ENCODE measurements at places on chromosomes 5 and 9.

GRCh38 chr9:2420543-2420942 lies 201.0 kb upstream of the VLDLR start:
- DNase-seq, result no peak

DNA sequence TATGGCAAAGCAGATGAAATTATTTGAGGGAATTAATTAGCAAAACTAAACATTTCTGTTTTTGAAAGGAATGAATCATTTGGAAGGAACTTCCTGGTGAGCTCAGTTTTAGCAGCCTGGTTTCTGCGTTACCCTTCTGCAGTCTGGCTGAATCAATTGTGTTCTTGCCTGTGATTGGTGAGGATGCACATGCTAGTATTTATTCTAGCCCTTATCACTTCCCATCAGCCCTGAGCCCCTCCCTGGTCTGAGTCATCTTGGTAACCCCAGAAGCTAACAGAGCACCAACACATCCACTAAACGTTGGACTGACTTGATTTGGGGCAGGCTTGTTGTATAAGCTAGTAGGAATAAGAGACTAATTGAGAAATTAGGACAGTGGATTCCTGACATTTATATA lies 6.6 kb downstream of the TJP2 start:
- peak; percentile 43 for DNase-seq

GRCh38 chr5:74098941-74099340 lies 472.9 kb downstream of the ARHGEF28 start:
- DNase-seq, result no peak

GRCh38 chr5:13976867-13977830 lies 32.7 kb upstream of the DNAH5 start:
- no peak for DNase-seq
